M059J (cell line): ENCODE measurements at places on chromosomes 4 and X. TPM values are rescaled to one million over a fixed set of nuclear protein-coding genes. Genes with fewer than 3 reads are reported as not detected.

GRCh38 chrX:104122829-104123228 is 10.5 kb downstream of the ZCCHC18 start:
- DNase-seq = no peak

- DNase-seq = no peak
Measured at GRCh38 chrX:9676306-9676705, 89.3 kb downstream of the GPR143 start.

- no peak for DNase-seq
Measured at GRCh38 chrX:17654116-17654515, 83.2 kb upstream of the SCML1 start.

DNA sequence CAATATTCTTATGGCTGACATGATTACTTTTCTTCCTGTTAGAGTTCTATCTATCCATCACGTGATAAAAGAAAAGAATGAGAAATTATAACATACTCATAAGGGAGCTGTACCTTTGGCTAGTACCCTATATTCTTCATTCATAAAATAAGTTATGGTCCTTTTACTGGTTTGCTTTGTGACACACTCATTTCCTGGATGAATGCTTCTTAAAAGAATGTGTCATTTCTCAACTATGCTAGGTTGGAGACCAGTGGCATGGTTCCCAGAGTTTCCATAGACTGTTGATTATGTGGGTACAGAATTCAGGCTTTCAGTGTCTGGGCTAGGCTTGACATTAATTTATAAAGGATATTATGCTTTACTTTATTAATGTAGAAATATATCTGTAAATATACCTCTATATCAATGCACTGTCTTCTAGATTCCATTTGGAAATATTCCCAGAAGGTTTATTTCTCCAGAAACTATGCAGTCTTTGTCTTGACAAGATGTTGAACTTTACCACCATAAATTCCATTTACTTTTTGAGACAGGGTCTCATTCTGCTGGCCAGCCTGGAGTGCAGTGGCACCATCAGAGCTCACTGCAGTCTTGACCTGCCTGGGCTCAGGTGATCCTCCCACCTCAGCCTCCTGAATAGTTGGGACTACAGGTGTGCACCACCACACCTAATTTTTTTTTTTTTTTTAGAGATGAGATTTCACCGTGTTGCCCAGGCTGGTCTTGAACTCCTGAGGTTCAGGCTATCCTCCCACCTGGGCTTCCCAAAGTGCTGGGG is 23.8 kb downstream of the NUDT6 start:
- peak; percentile 95 for DNase-seq

PHOX2B gene
- not detected in 2 replicates for total RNA-seq

ADH7 gene
- total RNA-seq = not detected in 2 replicates

HSFX3 gene
- total RNA-seq = not detected in 2 replicates

GRCh38 chr4:124686279-124686678 is 26.3 kb downstream of the ANKRD50 start:
- no peak for DNase-seq

SMIM10 gene
- total RNA-seq = 12.6 and 13.4 TPM in 2 replicates

GRCh38 chr4:101954975-101955678 is 164.6 kb downstream of the BANK1 start:
- peak; percentile 18 for DNase-seq

- DNase-seq = no peak
Measured at GRCh38 chr4:168570466-168570865, 73.6 kb downstream of the PALLD start.

DNA sequence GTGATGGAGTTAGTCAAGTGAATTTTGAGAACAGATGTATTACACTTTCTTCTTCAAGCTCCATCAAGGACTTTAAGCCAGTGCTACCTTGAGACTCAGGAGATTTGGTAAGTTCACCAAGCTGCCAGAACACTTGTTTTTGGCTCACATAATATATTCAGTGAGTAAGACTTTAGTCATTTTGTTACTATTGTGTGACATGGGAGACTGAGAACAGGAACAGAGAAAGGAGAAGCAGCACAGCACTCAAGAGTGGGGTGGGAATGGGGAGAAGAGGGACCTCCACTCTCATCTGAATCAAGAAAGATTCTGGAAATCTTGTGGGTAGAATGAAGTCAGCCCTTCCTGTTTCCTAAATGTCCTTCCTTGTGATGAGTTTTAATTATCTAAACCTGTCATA is 87.3 kb upstream of the TET2 start:
- DNase-seq = peak; percentile 38

DNA sequence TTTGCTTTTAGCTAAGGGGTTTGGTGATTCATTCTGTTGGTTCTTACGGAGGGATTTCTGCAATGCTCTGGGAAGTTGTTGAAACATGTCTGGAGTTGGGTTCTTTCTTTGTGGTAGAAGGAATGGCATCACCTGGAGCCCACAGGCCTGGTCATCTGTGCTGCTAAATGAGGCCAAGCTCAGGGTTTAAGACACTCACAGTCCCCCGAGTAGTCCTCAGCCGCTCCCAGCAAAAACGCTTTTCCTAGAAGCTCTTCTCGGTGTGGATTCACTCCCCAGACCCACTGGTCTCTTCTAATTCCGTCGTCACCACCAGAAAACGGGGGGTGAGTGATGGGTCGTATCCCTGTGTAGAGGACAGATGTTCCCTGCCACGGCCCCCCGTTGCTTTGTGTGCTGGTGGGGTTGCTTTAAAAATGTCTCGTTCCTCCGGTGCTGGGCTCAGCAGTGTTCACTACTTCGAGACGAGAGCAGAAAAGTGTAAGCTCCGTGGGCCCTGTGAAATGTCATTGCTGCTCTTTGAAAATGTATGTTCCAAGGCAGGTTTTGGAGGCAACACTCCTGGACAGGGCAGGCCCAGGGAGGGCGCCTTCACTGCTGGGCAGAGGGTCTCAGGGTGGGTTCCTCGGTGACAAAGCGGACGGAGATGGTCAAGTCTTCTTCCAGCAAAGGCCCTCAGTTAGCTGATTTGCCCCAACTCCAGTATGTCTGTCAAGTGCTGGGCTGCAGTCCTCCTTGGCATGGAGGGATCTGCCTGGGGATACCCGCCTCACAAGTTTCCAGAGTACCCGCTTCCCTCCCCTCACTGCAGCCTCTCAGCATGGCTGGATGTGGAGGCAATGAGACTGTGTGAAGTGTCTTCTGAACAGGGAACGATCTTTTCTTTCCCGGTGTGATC is 37.3 kb downstream of the PSAPL1 start:
- DNase-seq = no peak

MAGEH1 gene
- total RNA-seq = 38.3 and 45.3 TPM in 2 replicates

- no peak for DNase-seq
Measured at GRCh38 chrX:117743469-117744251, 372.9 kb downstream of the KLHL13 start.

GRCh38 chrX:154515090-154515965 is 704 bp downstream of the FAM3A start:
- DNase-seq = peak; percentile 29

RIBC1 gene
- total RNA-seq = 0.94 and 2.2 TPM in 2 replicates

TCEAL8 gene
- 160 and 176 TPM in 2 replicates for total RNA-seq

RASL11B gene
- 0.17 TPM in 1 of 2 replicates, not detected in the other for total RNA-seq

FREM3 gene
- not detected in 2 replicates for total RNA-seq

DNA sequence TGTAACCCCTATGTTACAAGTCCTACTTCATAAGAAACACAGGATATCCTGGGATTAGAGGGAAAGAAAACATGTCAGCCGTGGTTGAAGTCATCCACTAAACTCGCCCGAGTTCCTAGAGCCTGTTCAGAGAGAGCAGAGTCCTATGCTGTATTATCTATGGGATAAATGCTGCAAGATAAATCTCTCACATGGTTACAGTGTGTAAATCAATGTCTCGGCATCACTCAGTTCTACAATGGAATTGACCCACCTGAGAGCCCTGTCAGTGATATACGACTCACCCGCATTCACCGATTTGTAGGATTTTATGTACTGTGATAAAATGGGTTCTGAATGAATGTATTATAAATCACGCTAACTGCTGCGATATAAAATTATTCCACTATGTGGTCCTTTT is 127.8 kb upstream of the ANXA3 start:
- no peak for DNase-seq

SYP gene
- total RNA-seq = 0.25 and 0.54 TPM in 2 replicates

CXCL8 gene
- 33.1 and 33.9 TPM in 2 replicates for total RNA-seq

GRCh38 chr4:74320559-74321118 is 12.4 kb downstream of the EPGN start:
- peak; percentile 76 for DNase-seq
